ENCODE measurements at places on chromosomes 2 and 18.

- DNase-seq: no peak
Observed at GRCh38 chr2:178819147-178819875, 12.1 kb upstream of the TTN start.

DNA sequence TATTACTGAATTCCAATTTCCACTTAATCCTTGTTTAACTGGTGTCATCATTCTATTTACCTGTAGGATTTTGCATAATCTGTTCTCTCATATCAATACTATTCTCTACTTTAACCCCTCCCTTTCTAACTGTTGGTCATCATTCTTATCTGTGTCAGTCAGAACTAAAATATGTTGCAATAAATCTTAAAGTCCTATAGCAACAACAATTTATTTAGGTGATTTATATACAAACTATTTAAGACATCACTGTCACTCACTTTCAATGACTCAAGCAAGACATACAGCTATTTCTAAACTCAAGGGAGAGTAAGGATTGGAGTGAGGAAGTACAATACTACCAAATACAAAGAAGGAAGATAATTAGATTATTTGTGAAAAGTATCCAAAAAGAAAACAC lies 740.4 kb downstream of the DSC3 start:
- no peak for DNase-seq

- DNase-seq: no peak
Observed at GRCh38 chr2:145356056-145356455, 836.1 kb upstream of the ZEB2 start.

DNA sequence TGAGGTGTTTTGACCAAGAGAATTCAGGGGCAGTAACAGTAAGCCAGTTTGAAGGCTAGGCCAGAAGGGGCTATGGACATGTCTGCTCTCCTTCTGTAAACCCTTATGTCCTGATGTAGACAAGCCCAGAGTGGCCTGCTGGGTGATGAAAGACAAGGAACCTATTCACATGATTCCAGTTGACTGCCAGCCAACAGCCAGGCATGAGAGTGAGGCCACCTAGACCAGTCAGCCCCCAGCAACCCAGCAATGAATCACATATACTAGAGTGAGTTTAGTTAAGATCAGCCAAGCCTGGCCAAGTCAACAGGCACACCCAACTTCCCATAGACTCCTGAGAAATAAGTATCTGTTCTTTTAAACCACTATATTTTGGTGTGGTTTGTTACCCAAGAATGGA lies 1889.7 kb upstream of the CELF4 start:
- no peak for DNase-seq

GRCh38 chr2:165804719-165805118 lies 10.7 kb upstream of the GALNT3 start:
- DNase-seq: no peak

All from NCI-H1092 (cell line).